D341Med (cell line): ENCODE measurements at places on chromosomes 6 and 20.

DNA sequence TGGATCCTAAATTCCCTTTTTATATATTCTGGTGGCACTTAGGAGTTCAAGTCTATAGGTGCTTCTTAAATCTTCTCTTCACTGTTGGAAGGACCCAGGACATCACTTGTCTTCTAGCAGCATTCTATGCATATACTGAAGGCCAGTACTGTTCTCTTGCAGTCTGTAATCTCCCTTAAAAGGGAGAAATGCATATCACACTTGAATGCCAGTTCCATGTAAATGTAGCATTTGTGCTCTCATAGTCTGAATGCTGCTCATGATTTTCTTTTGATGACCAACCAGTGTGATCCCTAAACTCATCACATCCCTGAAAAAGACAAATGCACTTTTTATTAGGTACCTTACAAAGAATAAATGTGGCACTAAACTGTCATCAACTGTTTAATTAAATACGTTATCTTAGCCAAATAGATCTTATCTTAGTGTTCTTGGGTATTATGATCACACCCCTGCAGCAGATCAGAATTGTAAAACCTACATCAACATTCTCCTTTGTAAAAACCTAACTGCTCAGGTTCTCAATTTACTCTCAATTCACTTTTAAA lies 176.1 kb downstream of the EPHA7 start:
- no peak for DNase-seq

DNA sequence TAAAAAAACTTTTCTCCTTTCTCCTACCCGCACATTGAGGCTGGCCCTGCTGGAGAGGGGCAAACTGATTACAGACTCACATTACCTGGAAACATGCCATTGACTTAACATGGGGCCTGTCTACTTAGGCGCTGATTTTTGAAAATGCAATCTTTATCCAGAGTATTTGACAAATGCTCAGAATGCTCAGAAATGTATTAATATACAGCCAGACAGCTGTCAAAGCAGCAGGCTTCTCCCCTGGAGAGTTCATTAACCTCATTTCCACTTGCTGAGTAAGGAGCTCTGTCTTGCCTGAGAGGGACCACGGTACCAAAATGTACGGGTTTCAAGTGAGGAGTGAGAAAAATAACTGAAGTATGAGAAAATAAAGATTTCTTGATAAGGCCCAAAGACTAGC lies 95.7 kb downstream of the PAX1 start:
- no peak for DNase-seq

DNA sequence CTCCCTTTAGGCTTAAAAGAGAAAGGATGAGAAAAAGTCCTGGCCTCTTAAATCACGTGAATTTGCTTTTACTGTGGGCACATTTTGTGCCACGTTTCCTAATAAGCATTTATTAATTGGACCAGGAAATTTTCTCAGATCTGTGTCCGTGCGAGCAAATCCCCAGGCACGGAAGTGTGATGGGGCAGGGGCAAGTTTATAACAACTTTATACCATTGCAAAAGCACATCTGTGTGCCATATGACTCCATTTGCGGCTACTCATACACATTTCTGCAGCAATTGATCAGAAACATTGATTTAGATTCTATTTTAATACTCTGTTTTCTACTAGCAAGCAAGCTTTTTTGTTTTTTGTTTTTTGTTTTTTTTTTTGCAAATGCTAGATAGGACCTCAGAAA lies 373.2 kb downstream of the TAF4 start:
- no peak for DNase-seq

DNA sequence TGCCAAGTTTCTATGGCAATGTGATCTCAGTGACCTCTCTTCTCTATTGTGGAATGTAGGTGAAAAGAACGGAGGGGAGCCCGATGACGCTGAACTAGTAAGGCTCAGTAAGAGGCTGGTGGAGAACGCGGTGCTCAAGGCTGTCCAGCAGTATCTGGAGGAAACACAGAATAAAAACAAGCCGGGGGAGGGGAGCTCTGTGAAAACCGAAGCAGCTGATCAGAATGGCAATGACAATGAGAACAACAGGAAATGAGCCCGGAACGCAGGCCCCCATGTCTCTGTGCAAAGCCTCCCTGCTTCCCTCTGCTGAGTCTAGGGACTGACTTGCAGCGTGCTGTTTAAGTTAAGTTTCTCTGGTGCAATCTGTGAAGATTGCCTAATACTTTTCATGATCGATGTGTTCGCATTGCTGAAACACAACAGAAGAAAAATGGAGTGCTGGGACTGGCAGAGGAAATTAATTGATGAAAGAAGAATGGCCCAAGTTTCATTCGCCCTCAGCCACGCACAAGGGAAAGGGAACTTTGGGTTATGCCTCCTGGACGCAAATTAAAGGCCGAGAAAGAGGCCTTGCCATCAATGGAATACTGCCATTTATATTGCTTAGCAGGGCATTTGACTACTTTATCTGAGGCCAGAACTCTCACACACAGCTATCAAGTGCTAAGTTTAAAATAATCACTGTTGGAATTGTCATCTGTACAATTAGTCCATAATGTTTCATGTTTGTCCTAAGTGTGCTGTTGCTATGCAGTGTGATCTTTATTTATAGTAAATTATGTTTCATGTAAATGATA lies 146.4 kb downstream of the AKAP7 start:
- no peak for DNase-seq

DNA sequence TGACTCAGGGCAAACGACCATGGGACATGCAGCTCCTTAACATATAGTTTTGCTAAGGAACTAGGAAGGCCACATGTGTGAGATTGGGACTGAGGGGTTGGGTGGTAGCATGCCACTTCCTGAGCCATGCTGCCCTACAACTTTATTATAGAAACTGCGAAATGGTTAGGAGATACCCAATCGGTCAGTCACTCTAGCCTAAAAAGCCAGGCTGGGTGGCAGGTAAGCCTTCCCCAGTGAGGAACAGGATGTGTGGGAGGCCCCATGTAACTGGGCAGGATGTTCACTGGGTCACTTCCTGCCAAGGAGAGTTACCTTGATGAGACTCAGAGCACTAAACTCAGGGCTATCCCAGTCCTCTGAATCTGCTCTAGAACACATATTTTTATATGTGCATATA lies 123.5 kb downstream of the MAP3K7 start:
- no peak for DNase-seq

DNA sequence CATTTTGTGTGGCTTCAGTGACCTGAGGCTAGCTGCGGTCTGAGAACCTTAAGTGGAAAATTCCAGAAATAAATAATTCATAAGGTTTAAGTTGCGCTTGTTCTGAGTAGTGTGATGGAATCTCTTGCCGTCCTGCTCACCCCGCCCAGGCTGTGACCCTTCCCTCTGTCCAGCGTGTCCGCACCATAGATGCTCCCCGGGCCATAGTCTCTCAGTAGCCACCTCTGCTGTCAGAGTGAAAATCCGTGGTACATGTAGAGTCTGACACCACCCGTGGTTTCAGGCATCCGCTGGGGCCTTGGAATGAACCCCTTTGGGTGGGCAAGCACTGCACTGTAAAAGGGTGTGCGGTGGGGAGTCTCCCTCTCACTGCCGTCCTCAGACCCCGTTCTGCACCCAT lies 11.7 kb downstream of the UNC93A start:
- no peak for DNase-seq

DNA sequence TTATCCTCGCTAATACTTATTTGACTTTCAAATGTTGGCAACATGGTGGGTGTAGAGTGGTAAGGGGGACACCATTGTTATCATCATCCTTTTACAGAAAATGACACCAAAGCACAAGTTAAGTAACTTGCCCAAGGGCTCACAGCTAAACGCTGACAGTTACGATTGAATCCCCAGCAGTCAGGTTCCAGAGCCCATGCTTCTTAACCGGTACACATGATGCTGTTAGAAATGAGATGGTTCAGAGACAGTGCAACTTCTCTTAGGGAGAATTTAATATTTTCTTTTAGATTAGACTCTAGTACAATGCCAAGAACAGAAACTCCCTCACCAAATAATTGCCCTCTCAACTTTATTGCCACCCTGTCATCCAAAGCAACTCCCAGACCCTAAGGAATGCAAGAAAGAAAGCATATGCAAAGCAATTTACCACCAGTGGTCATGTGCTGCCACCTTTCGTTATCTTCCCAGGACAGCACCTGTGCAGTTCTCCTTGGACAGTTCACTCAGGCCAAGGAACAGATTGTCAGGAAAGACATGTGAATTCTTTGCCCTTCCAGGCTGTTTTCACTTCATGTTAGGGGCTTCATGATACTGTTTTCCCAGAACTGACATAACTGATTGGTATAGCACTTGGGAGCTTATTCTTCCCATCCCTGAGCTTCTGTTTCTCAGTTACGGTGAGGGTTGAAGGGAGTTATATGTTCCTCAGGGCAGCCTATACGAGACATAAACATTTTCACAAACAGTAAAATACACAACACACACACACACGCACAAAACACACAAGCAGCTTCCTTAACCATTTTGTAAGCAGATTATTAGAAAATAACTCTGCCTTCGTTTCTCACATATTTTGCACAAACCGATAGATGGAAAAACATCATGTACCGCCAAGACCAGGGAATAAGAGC lies 5.1 kb downstream of the HLA-DMA start:
- peak; percentile 65 for DNase-seq
